SHP77 (cell line): ENCODE measurements at places on chromosomes 5 and 9.

DNA sequence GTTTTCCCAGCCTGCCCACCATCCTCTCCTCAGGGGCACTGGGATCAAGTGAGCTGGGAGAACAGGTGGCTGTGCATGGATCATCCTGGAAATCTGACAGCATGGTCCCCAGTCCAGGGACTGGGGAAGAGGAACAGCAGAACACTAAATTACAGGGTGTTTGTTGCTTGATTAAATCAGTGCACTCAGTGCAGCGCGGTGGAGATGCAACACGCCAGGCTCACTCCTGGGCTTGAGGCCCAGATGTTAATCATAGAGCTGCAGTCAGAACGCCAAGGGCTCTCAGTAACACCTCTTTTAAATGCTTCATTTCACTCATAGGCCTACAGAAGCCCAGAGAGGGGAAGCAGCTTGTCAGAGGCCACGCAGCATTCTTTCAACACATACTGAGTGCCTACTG lies 14.2 kb upstream of the LARP1 start:
- no peak for DNase-seq

DNA sequence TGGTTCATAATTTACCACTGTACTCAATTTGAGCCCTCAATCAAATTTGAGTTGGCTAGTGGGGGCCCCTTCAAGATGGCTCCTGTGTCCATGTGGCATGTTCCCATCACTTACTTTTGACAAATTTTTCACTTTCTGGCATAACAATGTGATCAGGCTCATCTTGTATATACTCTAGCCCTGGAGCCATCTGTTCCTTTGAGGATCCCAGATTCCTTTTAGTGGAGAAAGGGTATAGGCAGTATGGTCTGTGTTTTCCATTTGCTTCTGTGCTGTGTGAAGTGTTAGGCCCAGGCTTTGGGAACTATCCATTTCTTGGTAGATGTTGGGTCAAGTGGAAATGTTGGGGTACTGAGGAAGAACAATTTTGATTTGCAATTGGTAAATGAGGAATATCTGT lies 45.7 kb downstream of the SH3GL2 start:
- no peak for DNase-seq

- DNase-seq, result no peak
These were observed 136.1 kb downstream of the FGF1 start for GRCh38 chr5:142549834-142550233.

DNA sequence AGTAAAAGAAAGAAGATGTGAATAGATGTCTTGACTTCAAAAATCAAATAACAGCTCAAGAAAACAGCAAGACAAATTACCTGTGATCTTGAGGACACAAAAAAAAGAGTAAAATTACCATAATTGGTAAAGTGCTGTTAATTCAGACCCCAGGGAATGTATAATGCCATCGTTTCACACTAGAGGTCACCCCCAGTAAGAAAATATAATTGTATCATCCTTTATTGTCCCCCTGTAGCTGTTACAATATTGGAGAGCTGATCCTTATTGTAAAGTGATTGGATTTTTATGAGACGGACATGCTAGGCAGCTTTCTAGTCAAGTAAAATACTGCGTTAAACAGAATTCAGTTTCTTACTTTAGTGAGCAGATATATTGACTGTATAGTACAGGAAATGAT lies 377.0 kb downstream of the TLE1 start:
- no peak for DNase-seq

- DNase-seq, result no peak
These were observed 41.0 kb downstream of the DDX31 start for GRCh38 chr9:132628746-132629145.

GRCh38 chr5:103561685-103562452 lies 720 bp downstream of the NUDT12 start:
- peak; percentile 52 for DNase-seq

DNA sequence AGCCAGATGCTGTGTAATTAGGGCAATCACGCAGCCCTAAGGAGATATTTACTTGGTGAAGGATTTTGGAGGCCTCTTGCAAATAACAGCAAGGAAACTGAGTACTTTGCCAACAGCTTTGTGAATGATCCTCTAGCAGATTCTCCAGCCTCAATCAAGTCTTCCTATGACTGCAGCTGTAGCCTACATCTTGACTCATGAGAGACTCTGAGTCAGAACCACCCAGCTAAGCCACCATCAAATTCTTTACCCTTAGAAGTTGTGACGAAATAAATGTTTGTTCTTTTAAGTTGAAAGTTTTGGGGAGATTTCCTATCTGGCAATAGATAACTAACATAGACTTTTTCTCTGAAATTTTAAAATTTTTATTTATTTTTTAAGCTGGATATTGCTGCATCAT lies 237.6 kb upstream of the CCNH start:
- DNase-seq, result no peak

GRCh38 chr9:75414371-75415160 lies 326.3 kb downstream of the OSTF1 start:
- no peak for DNase-seq

DNA sequence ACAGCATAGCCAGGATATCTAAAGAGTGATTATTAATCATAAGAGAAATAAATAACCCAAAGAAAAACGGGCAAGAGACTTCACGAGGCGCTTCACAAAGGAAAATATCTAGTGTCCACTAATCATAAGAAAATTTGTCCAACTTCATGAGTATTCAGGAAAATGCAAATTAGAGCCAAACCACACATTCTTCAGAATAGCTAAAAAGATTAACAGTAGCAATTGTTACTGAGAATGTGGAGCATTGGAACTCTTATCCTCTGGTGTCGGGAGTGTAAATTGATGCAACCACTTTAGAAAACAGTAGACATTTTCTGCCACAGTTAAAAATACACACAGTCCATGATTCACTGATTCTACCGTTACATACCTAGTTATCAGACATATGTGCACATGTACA lies 145.7 kb downstream of the CWC27 start:
- DNase-seq, result no peak

DNA sequence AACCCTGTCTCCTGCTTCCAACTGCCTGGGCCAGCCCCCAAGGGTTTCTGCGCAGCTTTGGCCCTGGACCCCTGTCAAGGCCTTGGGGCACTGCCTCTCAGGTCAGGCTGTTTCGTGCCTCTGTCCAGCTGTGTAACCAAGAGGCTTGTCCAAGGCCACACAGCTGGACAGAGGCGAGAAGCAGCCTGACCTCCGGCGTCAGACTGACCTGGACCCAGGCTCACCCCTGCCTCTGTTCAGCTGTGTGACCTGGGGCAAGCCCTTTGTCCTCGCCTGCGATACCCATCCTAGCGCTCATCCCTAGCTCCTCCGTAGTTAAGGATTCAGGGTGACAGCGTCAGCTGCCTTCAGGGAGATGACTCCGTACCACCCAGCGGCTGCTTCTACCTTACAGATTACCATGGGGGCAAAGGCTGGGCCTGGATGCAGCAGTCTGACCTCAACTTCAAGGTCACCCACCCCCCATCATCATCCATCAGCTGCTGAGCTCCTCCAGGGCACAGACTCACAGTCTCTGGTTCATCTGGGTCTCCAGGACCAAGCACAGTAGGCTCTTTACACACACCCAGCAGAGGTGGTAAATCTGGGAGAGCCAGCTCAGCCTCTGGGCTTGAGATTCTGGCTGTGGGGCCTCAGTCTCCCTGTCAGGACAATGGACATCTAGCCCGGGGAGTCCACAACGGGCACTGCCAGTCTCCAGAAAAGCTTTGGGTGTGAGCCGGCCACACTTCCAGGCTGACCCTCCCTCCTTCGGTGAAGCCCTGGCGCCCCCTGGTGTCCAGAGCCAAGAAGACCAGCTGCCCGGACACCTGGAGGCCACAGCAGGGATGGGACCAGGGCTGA lies 7.9 kb downstream of the AK1 start:
- DNase-seq, result peak; percentile 80

- DNase-seq, result no peak
These were observed 124.7 kb upstream of the TBC1D2 start for GRCh38 chr9:98380065-98380681.

DNA sequence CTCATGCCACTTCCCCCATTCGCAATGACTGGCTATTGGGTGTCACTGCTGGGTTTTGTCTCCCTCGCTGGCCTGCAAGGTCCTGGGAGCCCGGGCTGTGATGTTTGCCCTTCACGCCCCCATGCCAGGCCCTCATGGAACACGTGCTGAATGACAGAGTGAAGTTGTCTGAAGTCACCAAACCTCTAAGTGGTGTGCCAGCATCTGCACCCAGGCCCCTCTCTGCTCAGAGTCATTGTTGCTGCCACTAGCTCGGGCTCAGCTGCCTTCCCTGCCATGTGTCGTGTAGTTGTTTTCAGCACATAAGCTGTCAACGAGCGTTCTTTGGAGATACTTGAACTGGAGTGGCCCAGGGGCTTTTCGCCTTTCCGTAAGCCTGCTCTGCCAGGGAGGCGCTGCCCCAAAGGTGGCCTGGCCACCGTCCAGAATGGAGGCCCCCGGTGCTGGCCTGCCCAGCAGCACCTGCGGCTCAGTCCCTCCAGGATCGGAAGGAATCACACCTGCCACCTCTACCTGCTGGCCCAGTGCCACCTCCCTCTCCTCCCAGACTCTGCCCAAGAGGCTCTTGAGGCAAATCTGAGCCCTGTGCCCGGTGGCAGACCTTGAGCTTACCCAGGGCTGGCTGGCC lies 250.1 kb downstream of the PBX3 start:
- DNase-seq, result no peak

DNA sequence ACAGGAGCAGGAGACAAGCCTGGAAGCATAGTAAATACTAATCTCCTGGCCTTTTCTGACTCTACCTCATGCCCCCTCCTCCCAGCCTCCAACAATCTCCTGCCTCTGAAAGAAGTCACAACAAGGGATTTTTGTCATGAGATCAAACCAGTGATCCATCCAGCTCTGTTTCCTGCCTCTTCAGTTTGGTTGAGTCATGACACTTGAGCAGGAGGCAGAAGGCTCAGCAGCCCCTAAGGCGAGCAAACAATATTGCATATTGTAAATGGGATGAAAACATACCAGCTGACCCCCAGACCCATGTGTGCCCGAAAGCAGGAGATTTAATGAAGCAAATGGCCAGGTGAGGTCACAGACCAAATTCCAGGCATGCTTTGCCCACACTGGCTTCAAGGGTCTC lies 272.8 kb downstream of the GAS1 start:
- no peak for DNase-seq

DNA sequence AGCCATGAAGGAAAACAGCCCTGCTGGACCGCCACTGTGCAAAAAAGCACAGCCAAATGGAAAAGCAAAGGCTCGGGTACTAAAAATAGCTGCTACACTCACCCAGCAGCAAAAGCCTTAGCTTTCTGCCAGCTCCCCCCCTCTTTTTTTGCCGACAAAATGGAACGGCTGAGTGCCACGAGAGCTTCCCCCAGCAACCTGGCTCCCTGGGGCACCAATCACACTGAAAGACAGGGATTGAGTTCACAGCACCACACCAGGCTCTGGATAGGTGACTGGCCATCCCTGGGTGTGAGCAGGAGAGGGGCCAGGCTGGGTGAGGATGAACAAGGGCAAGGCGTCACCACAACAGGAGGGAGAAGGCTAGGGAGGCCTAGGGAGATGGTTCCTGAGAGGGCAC lies 66.7 kb downstream of the SIL1 start:
- DNase-seq, result no peak

DNA sequence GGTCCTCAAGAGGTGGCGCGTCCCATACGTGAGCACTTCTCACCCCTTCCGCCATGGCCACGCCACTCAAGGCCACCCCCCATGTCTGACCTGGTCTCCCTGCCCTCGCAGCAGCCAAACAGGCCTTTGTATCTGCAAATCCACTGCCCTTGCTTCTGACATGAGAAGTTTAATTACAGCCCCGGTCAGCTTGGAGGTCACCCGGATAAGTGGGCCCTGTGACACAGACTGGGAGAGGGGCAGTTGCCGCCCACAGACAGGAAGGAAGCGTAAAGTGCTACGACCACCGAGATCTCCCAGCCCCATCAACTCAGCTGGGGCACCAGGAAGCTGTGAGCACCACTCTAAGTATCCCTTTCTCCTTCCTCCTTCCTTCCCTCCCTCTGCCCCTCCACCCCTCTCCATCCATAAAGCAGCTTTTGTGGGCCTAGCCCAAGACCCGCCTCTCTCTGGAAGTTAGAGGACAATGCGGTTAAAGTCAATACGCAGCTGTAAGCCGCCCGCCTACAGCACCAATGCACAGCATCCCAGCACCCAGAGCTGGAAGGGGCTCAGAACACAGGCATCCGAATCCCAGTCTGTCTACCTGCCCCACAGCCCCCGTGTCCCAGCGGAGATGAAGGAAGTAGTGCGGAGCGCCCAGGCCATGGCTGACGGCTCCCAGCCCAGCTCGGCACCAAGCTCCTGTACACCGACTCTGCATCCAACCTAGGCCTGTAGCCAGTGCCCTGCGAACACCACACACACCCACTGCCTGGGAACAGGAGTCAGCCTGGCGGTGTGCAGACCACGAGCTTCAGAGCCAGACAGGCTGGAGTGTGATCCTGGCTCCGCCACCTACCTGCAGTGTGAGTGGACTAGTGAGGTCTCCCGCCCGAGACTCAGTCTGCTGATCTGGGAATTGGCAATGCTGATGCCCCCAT lies 44.8 kb upstream of the RNF130 start:
- DNase-seq, result no peak

DNA sequence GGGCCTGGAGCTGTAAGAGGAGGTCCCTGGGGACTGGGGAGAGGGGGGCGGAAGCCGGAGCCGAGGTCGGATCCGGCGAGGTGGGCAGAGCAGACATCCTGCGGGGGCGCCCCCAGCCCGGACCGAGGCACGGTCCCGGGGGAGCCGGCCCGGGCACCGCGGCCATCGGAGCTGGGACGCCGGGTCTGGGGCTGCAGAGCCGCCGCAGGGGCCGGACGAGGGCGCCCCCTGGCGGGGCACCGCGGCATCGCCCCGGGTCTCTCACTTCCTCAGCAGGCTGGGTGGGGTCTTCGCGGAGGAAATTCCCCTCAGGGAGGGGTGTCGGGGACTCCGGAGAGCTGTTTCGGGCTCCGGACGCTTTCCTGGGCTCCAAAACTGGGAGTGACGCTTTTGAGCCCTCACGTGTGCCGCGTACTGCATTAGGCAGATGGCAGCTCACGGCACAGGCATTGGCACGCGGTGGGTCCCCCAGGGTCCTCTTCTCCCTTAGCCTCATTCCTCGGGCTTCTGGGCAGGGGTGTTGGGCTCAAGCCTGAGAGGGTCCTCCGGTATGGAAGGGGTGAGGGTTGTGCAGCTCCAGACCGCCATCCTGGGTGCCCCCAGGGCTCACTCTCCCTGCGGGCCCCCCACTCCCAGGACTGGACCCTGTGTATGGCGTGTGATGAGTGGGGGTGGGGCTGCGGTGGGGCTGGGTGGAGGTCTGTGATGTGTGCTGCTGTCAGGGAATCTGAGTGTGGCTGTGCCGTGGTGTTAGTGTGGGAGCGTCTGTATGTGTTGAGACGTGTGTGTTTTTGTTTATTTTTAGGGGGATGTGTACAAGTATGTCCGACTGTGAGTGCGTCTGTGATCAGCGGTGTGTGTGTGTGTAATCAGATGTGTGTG lies 29.6 kb downstream of the LHX2 start:
- no peak for DNase-seq

DNA sequence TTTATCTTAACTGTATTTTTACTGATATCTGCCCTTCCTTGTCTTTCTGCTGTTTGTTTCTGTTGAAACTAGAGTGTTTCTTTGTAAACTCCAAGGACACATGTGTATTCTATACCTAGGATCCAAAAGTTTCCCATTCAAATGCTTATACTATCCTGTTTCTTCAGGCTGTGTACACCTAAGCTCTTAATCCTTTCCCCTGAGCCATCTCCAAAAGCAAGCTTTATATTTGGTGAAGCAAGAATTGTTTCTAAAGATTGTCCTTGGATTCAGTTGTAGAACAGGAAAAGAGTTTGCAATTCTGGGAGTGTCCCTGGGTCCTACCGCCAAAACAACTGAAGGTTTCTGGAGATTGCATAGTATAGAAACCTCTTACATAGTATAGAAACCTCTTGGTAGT lies 65.9 kb downstream of the CWC27 start:
- no peak for DNase-seq
